ENCODE measurements at places on chromosomes 6 and 20.

- peak; percentile 13 for DNase-seq
Observed at GRCh38 chr6:53731866-53732636, 62.8 kb upstream of the LRRC1 start.

- DNase-seq = no peak
Observed at GRCh38 chr6:130715058-130715457, 112.1 kb upstream of the SMLR1 start.

- no peak for DNase-seq
Observed at GRCh38 chr6:106182455-106182854, 96.3 kb downstream of the PRDM1 start.

DNA sequence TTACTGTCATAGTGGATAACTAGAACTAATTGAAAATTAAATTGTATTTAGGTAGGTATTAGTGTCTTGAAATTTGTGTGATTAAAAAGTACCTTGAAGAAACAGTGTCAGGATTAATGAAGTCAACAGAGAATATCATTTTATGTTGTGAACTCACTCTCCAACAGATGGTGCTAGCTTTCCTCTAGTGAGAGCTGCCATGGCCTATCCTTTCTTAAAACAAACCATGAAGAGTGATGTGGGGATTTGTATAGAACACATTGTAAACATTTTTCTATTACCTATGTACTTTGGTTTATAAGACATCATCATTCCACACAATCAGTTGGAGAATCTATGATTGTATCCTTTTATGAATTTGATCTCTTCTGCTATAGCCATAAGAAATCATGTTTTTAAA, 4.8 kb upstream of the SRSF12 start:
- DNase-seq = peak; percentile 28

DNA sequence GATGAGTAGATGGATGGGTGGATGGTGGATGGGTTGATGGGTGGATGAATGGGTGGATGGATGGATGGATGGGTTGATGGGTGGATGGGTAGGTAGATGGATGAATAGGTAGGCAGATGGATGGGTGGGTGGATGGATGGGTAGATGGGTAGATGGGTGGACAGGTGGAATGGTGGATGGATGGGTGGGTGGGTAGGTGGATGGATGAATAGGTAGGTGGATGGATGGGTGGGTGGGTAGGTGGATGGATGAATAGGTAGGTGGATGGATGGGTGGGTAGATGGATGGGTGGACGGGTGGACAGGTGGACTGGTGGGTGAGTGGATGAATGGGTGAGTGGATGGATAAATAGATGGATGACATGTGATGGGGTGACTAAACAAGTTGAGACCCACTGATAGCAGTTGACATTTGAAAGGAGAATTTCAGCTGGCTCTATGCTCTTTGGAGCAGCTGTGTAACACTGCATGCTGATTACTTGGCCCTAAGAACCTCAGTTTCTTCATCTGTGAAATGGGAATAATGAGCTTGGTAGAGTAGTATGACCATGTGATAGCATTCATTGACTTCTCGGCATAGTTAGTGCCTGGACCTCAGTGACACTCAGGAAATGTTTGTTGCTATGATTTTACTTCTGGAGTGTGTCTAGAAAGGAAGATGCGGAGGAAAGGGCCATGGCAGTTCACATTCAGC, 184.3 kb downstream of the NFATC2 start:
- no peak for DNase-seq

- DNase-seq = peak; percentile 53
Observed at GRCh38 chr6:30687659-30688431, 1.4 kb upstream of the PPP1R18 start.

DNA sequence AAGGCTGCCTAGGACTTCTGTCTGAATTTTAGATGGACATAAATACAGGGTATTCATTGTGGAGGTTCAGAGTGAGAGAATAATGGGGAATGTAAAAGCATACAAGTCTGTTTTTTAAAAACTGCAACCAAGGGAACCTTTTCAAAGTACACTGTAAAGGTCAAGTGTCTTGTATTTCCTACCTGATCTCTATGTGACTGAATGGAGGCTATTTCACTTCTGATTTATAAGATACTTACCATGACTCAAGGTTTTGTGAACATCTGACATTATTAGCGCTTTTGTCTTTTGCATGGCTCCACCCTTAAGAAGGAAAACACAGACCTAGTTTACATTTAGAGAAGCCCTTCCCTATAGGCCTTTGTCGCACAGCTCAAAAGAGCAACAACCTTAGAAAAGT, 126.5 kb downstream of the ZFAND3 start:
- no peak for DNase-seq

GRCh38 chr6:167664678-167665660, 161.7 kb upstream of the AFDN start:
- DNase-seq = no peak

DNA sequence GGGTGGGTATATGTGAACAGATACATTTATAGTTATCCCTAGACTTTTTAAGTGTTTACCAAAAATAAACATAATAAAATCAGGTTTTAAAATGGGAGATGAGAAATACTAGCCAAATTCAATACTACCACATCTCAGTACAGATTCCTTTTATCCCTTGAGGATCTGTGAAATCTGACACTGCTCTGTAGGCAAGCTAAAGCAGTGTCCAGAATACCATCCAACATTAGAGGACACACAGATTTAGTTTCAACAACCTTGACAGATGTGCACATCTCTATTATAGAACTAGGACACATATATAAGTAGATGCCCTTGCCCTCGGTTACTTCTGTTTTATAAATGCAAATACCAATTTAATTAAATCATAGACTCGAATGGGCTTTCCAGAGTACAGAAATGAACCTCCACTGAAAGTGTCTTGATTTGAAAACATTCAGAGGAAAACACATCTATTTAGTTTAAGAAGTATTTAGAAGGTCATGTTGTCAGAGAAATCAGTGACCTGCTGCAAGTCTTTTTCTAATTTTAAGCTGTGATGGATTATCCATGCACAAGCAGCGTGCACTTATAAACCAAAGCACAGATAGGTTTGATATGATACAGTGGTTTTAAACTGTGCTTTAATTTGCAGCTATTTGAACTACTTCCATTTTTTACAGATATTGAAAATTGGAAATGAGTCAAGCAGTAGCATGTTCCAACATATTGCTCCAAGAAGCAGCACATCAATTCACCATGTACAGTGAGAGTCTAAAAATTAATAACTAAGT, 156.3 kb upstream of the EPHA7 start:
- no peak for DNase-seq

GRCh38 chr6:109406196-109406595, 23.9 kb upstream of the CD164 start:
- peak; percentile 60 for DNase-seq

GRCh38 chr6:162999575-163000285, 272.0 kb downstream of the PACRG start:
- DNase-seq = peak; percentile 89

GRCh38 chr20:341682-342081, 5.2 kb upstream of the NRSN2 start:
- DNase-seq = peak; percentile 94

DNA sequence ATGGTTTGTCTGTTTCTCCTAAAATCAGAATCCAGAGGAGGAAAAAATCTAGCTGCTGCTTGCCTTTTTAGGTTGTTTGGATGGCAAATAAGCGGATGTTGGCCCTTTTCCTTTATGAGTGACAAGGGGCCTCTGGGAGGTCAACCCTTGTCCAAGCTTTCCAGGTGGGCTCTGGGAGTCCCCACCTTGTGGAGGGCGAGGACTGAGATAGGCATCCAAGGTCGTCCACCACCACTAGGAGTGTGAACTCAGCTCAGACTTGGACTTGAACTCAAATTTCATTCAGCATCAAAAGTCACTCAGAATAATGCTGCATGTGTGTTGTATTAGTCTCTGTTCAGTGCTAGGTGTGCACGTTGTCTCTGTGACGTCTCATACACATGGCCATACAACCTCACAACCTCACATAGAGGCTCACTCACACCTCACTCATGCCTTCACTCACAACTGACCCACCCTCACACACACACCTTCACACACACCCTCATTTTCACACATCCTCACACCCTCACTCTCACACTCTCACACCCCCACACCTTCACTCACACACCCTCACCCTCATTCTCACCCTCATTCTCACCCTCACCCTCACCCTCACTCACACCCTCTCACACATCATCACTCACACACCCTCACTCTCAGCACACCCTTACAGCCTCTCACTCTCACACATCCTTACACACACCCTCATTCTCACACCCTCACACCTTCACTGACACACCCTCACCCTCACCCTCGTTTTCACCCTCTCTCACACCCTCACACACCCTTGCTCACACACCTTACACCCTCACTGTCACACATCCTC, 18.0 kb downstream of the DYNLT1 start:
- DNase-seq = no peak

DNA sequence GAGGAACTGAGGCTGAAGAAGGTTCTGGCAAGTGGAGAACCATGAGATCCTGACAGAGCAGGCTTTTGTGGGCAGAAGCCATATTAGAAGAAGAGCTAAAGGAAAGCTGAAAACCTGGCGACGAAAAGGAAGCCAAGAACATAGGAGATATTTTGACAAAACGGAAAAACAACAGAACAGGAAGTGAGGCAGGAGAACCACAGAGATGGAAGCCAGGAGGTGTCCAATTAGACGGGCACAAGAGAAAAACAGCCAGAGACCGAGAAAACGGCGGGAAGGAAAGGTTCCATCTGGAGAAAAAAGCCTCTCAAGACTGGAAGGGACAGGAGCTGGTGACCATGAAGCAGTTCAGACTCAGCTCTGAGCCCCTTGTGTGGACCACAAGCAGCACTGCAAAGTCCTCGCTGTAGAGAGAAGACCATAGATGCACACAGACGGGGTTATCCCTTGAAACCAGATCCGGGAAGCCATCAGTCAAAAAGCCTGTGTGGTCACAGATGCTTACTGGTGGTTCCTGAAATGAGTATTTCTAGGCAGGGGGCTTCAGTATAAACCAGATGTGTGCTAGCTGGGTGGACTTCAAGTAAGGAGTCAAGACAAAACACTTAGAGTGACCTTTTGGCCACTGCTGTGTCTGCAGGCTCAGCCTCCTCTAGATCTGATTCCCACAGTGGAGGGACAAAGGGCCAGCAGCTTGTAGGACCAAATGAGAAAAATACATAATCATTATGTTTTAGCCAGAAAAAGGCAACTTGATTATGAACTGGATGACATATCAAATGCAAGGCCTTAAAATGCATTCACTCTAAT, 30.7 kb downstream of the SSR1 start:
- no peak for DNase-seq

DNA sequence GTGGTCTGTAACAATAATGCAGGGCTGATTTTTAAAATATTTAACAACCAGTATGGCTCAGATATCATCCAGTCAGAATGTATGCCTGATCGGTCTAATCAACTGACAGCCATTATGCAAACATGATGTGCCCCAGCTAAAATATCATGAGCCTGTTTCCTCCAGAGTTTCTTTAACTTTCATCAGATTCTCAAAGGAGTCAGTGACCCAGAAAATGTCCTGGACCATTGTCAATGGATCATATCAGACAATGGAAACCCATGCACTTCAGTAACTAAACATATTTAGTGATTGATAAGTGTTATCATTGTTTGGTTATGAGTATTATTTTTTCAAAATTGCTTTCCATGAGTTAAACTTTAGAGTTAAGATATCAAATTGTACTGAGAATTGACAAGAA, 173.5 kb downstream of the LMBRD1 start:
- DNase-seq = no peak

- DNase-seq = peak; percentile 37
Observed at GRCh38 chr20:58078741-58079522, 149.5 kb downstream of the ANKRD60 start.

GRCh38 chr6:134938896-134939295, 11.0 kb downstream of the ALDH8A1 start:
- no peak for DNase-seq

DNA sequence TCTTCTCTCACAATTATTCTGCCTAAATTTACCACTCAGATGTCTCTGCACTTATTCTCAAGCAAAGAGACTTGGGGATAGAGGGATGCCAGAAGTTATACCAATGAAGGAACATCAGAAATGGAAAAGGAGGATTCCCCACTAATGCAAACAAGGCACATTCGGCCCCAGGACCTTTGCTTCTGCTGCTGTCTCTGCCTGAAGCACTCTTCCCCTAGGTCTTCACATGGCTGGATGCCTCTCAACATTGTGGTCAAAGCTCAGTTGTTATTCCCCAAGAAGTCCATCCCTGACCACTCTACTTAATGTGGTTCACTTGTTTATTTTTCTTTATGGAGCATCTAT, 508.7 kb downstream of the DOK5 start:
- no peak for DNase-seq

- peak; percentile 55 for DNase-seq
Observed at GRCh38 chr6:56483929-56484328, 158.8 kb downstream of the DST start.

GRCh38 chr6:136254851-136255466, 4.8 kb upstream of the MTFR2 start:
- no peak for DNase-seq

DNA sequence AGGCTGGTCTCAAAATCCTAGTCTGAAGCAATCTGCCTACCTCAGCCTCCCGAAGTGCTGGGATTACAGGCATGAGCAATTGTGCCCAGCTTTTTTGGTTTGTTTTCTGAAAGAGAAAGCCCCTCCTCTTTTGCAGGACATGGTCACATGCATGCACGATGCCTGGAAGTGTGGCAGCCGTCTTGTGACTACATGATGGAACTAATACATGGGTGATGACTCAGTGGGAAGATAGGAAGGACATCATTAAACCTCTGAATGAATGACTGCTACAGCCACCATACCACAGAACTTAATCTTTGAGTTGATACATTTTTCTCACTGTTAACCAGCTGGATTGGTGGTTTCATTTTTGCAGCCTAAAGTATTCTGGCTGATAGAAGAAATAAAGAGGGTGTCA, 13.4 kb upstream of the CTNNBL1 start:
- DNase-seq = peak; percentile 12

DNA sequence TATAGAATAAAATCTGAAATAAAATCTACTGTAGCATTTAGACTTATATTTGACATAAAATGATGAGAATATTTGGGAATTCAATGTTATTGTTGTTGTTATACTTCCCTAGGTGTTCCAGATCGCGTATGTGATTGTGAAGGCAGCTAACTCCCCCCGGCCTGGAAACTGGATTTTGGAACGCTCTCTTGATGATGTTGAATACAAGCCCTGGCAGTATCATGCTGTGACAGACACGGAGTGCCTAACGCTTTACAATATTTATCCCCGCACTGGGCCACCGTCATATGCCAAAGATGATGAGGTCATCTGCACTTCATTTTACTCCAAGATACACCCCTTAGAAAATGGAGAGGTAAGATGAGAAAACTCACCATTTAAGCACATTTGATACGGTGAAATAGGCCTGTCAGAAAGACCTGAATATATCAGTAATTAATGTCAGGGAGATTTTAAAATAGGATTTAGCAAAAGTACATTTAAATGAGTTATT, 215.2 kb downstream of the LAMA2 start:
- no peak for DNase-seq

GRCh38 chr6:43262000-43262779, 18.9 kb downstream of the TTBK1 start:
- DNase-seq = no peak

DNA sequence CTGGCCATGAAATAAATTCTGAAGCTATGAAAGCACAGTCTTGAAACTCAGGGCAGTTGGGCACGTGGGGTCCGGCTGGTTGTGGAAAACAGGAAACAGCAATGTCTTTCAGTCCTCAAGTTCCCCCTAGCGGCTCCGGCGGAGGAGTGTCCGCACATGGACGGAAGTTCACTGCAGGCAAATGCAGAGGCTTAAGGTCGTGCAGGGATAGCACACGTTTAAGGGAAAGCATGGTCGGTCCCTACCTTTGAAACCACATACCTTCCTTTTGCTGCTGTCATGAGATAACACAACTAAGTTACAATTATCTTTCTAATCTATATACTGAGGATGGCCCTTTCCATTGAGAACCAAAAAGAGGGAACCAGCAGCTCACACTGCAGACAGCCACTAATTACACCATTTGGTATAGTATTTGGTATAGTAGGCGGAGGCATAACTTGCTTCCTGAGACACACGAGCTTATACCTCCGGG, 52.6 kb upstream of the NFATC2 start:
- peak; percentile 79 for DNase-seq
